Thymus (tissue), 14 donors: ENCODE measurements at places on chromosomes 11 and 22. TPM values are rescaled to one million over a fixed set of nuclear protein-coding genes. Genes with fewer than 3 reads are reported as not detected.

The GRIA4 gene
- total RNA-seq = under 0.01 TPM

The TMEM179B gene
- 36.5 TPM for total RNA-seq

- DNase-seq = no peak
Observed at GRCh38 chr22:31659246-31659645, 2.8 kb downstream of the PISD start.

GRCh38 chr22:31952472-31952871 is 8.1 kb downstream of the YWHAH start:
- DNase-seq = no peak

- DNase-seq = no peak
Observed at GRCh38 chr11:129425214-129425613, 49.6 kb downstream of the BARX2 start.

GRCh38 chr11:24383137-24383536 is 113.7 kb upstream of the LUZP2 start:
- no peak for DNase-seq

- no peak for DNase-seq
Observed at GRCh38 chr11:104151404-104152204, 12.3 kb downstream of the PDGFD start.

GRCh38 chr11:116539836-116540418 is 232.9 kb downstream of the BUD13 start:
- DNase-seq = no peak

DNA sequence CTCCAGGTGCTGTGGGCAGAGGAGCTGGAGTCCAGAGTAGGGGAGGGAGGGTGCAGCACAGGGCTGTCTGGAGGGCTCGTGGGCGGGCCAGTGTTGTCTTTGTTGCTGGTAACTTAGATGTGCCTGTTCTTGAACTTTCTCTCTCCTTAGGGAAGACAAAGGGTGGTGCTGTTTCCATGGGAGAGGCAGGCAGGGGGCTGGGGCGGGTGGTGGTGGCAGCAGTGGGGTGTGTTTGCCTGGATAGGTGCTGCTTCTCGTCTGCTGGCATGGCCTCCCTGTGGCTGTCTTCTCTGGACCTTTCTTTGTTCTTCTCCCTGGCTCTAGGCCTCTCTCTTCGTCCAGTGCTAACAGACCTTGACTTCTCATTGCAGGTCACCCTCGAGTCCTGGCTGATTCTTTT is 8.5 kb downstream of the SIDT2 start:
- DNase-seq = no peak

- DNase-seq = peak; percentile 52
Observed at GRCh38 chr22:37566903-37567798, 6.9 kb downstream of the CDC42EP1 start.
